Umbilical cord (tissue), 2 donors: ENCODE measurements at places on chromosomes 3 and 15. TPM values are rescaled to one million over a fixed set of nuclear protein-coding genes. Genes with fewer than 3 reads are reported as not detected.

Gene EPM2AIP1
- total RNA-seq, result 49.1 TPM

Gene CLRN1
- 3.4 TPM for total RNA-seq

Gene ITGA11
- 84.5 TPM for total RNA-seq

Gene FEZF2
- 1.9 TPM for total RNA-seq

Gene TMEM44
- total RNA-seq, result 3.9 TPM

Gene NUP210
- total RNA-seq, result 1.9 TPM

Gene ACP3
- 8.4 TPM for total RNA-seq

Gene KBTBD13
- total RNA-seq, result not detected

Gene SMCO1
- not detected for total RNA-seq
